ENCODE measurements at places on chromosomes 3 and 15. TPM values are rescaled to one million over a fixed set of nuclear protein-coding genes. Genes with fewer than 3 reads are reported as not detected.

DNA sequence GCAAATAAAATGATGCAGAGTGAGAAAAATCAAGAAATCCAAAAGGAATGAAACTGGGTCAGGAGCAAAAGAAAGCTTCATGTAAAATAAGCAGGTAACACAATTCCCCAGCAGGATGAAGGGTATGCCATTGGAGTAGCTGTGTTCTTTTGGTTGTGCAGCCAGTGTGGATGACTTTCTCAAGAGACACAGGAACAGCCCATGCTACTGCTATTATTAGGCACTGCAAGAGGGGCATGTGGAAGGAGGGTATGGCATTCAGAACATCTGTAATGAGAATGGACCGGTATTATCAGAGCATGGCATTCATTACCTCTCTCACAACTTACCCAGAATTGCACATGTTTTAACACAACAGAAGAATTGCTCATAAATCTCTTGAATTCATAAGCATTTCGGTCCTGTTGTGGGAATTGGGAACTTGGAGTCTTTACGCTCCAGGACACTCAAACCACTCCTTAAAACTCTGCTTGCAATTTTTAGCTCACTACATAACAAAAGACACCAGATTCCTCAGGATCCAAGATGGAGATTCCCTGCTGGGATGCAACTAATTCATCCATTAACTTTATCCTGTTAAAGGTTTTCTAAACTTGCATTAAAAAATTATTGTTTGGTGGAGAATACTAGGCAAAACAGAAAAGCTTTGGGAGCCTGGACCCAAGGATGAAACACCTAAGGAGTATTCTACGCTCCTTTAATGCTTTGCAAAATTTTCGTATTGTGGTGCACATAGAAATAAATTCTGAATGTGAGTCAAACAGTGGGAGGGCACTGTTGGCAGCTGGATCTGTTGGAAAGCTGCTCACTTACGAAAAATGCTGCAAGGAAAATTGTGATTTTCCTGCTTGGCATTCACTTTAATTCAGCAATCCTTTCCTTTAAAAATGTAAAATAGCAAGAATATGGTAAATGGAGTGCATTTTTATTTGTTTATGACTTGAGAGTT is 34.6 kb upstream of the CDIN1 start:
- DNase-seq = no peak
- H3K4me3 ChIP-seq = peak overlapping the region; percentile 45
- peak overlapping the region; percentile 95 for H3K27ac ChIP-seq
- H3K27me3 ChIP-seq = no peaks in the 10 kb centered on the region
- peaks cover 48% of the 10 kb centered on the region for H3K4me1 ChIP-seq

- peaks cover 38% of the 10 kb centered on the region for H3K27me3 ChIP-seq
- no peak for DNase-seq
- H3K36me3 ChIP-seq = no peaks in the 10 kb centered on the region
- H3K27ac ChIP-seq = no peak overlapping the region
- peaks cover 3% of the 10 kb centered on the region for H3K4me1 ChIP-seq
Measured at GRCh38 chr3:45800611-45801010, 4.3 kb upstream of the SLC6A20 start.

DNA sequence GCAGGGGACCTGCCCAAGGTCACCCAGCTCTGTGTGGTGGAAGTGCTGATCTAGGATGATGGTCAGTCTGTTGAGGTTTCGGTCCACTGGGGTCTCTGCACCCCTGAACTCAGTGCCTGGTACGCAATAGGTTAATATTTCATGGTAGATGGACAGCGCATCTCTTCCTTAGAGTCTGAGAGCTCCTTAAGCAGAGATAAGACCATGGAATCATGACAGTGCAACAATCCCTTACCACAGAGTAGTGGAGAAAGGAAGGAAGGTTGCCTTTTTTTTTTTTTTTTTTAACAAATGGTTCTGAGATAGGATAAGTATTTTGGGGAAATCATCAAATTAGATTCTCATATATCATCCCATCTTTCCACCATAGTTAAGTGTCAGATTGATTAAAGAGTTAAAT is 79.8 kb upstream of the SLC6A1 start:
- H3K36me3 ChIP-seq = no peaks in the 10 kb centered on the region
- no peak overlapping the region for H3K27ac ChIP-seq
- no peak for DNase-seq

Gene SEMA6D
- 2.0 TPM for total RNA-seq

Gene ZBTB47
- 5.6 TPM for total RNA-seq

Gene HRG
- total RNA-seq = 0.11 TPM

Measured in WTC11 (cell line).